ENCODE measurements at places on chromosomes 2 and 18. TPM values are rescaled to one million over a fixed set of nuclear protein-coding genes. Genes with fewer than 3 reads are reported as not detected.

- DNase-seq: no peak
- no peak overlapping the region for H3K27ac ChIP-seq
- H3K4me1 ChIP-seq: no peaks in the 10 kb centered on the region
- no peaks in the 10 kb centered on the region for H3K27me3 ChIP-seq
Measured at GRCh38 chr18:42649331-42650035, 466.0 kb downstream of the RIT2 start.

DNA sequence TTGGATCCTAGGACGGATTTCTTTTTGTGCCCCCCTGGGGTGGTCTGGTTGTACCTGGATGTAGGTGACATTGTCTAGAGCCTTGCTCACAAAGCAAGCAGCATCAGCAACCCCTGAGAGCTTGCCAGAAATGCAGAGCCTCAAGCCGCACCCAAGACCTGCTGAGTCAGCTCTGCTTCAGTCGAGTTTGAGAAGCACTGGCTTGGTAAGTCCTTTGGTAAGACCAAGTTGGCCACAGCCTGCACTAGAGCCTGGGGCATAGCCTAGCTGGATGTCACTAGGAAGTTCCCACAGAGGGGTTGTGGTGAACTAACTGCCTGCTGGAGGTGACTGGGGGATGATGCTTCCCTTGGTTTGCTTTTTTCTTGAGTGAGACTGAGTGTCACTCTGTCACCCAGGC, 6.2 kb downstream of the ABCG5 start:
- no peak overlapping the region for H3K27ac ChIP-seq
- no peaks in the 10 kb centered on the region for H3K36me3 ChIP-seq
- peaks cover 3% of the 10 kb centered on the region for H3K27me3 ChIP-seq

Gene DLX1
- total RNA-seq: not detected

Gene IRS1
- total RNA-seq: 40.6 TPM

DNA sequence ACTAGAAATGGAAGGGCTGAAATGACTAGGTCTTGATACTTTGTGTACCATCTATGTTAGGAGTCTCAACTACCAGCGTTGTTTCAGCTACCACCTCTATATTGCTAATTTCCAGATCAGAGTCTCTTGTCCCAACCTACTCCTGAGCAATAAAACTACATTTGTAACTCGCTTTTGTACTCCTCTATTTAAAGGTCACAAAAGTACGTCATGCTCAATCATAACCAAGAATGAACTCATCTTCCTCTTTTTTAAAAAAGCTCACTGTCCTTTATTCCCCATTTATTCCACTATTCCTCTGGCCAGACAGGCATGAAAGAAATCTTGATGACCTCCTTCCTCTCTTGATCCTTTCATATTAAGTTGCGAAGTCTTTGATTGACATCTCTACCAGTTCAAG, 11.2 kb upstream of the MATN3 start:
- no peak overlapping the region for H3K4me3 ChIP-seq
- H3K27me3 ChIP-seq: no peaks in the 10 kb centered on the region
- no peaks in the 10 kb centered on the region for H3K4me1 ChIP-seq
- DNase-seq: no peak

Gene HJURP
- 1.7 TPM for total RNA-seq
